ENCODE measurements at places on chromosomes 1 and 21.
A peak's percentile ranks its signal among the peaks of the same experiment; 100 is the strongest.

- no peak overlapping the region for H3K27ac ChIP-seq
- no peak overlapping the region for H3K4me3 ChIP-seq
- no peaks in the 10 kb centered on the region for H3K4me1 ChIP-seq
- DNase-seq = no peak
These were observed 39.6 kb downstream of the FRRS1 start for GRCh38 chr1:99726818-99727217.

DNA sequence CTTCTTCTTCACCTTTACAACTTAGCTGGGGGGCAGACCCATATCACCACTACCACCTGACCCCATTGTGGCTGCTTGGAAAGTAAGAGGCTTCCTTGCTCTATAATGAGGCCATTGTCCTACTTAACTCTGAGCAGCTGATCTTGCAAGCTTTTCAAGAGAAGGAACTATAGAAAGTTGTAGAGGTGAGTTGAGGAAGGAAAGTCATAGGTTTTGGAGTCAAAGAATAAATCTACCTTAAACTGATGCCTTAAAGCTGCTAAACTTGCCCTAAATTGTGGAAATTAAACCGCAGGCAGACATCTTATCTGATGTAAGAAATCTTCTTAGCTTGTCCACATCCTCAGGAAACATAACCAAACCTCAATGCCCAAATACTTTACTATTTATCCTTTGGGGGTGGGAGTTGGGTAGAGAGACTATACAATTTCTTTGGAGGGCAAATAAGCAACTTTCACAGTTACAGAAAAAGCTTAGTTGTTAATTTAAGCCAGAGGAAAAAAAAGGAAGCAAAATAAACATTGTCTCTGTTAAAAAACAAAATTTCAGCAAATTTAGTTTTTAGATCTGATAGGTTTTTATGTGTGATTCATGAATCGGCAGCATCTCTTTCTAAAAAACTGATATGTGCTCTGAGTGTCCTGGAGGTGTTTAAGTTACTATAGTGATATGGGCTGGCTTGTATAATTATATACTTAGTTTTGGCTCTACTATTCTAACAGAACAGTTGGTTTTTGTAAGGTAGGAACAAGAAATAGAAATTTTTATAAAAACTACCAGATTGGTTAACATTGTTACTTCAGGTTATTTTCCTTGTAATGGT lies 4.7 kb downstream of the IL23R start:
- H3K36me3 ChIP-seq = no peaks in the 10 kb centered on the region
- peak overlapping the region; percentile 36 for H3K4me3 ChIP-seq
- peak; percentile 64 for DNase-seq
- H3K27me3 ChIP-seq = no peaks in the 10 kb centered on the region
- peaks cover 28% of the 10 kb centered on the region for H3K4me1 ChIP-seq

DNA sequence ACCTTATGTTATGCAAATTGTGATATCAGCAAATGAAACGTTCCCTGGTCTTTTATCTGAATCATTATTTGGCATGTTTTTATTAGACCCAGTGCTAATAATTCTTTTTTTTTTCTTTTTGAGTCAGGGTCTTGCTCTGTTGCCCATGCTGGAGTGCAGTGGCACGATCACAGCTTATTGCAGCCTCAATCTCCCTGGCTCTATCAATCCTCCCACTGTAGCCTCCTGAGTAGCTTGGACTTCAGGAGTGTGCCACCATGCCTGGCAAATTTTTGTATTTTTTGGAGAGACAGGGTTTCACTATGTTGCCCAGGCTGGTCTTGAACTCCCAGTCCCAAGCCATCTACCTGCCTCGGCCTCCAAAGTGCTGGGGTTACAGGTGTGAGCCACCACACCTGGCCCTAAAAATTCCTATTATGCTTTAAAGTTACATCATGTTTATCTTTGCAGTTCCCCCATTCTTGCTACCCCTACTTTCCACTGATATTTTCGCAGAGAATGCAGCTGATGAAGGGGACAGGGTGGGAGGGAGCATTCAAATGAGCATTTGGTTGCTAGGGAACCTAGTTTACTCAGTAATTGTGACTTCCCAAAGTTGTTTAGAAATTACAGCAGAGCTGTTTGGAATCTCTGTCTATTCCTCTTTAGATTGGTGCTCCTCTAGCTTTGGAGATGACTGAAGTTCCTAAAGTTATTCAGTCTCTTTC lies 18.4 kb downstream of the C1orf21 start:
- no peaks in the 10 kb centered on the region for H3K4me1 ChIP-seq
- no peak for DNase-seq
- no peak overlapping the region for H3K27ac ChIP-seq
- H3K27me3 ChIP-seq = no peaks in the 10 kb centered on the region
- no peaks in the 10 kb centered on the region for H3K36me3 ChIP-seq

DNA sequence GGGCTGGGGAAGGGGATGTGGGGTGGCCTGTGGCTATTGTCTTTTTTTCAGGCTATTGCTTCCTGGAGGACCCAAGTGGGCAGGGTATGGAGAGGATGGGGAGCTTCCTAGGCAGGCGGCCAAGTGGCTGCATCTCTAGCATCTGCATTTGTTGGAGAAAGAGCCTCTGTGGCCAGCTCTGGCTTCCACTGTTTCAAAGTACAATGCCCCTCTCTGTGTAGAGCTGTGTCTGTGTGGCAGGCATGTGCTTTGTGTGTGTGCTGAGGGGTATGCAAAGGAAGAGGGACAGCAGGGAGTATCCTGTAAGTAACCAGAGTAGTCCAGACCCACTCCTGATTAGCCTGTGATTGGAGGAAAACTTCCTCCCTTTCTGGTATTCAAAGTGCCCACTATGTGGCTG lies 40.6 kb downstream of the KCNA2 start:
- DNase-seq = no peak
- H3K27ac ChIP-seq = no peak overlapping the region
- no peaks in the 10 kb centered on the region for H3K4me1 ChIP-seq
- peaks cover 18% of the 10 kb centered on the region for H3K27me3 ChIP-seq
- no peak overlapping the region for H3K4me3 ChIP-seq

DNA sequence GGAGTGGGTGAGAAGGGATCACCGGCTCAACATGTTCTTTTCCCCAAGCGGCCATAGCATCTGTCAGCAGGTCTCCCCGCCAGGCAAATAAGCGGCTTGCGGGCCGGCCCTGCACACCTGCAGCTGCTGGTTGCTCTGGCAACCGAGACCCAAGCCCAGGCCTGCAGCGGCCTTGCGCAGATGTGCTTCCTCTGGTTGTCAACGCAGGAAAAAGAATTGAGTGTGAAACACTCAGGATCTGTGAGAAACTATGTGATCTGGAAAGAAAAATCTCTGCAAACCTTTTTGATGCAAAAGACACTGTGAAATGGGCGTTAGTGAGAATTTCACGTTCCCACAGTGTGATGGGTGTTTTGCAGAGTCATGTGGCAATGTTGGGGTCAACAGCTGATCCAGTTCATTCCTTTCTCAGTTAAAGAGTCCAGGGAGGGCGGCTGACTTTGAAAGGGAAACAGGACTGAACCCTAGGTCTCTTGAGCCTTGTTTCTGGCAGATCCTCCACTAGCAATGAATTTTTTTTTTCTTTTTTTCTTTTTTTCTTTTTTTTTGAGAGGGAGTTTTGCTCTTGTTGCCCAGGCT lies 28.4 kb downstream of the TOMM20 start:
- no peak overlapping the region for H3K4me3 ChIP-seq
- no peaks in the 10 kb centered on the region for H3K27me3 ChIP-seq
- no peak overlapping the region for H3K27ac ChIP-seq

- no peak overlapping the region for H3K27ac ChIP-seq
- peaks cover 3% of the 10 kb centered on the region for H3K36me3 ChIP-seq
- DNase-seq = no peak
These were observed 27.7 kb downstream of the PPP1R12B start for GRCh38 chr1:202376247-202376646.

DNA sequence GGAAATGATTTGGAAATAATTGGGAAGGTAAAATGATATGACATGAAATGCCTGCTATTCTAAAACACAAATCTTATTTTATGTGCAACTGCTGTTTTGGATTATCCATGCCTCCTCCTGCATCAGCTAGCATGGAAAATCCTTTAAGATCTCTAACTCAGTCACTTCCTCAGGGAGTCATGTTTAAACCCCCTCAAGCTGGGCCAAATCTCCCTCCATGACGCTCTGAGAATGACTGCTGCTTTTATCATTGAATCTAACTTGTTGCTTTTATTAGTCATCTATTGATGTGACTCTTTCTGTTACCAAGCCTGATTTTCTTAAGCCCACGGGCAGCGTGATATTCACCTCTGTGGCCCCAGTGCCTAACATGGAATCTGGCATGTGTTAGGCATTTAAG lies 324.8 kb downstream of the DISC1 start:
- no peaks in the 10 kb centered on the region for H3K4me1 ChIP-seq
- peaks cover 36% of the 10 kb centered on the region for H3K36me3 ChIP-seq
- H3K4me3 ChIP-seq = no peak overlapping the region
- DNase-seq = no peak
- H3K27me3 ChIP-seq = no peaks in the 10 kb centered on the region

DNA sequence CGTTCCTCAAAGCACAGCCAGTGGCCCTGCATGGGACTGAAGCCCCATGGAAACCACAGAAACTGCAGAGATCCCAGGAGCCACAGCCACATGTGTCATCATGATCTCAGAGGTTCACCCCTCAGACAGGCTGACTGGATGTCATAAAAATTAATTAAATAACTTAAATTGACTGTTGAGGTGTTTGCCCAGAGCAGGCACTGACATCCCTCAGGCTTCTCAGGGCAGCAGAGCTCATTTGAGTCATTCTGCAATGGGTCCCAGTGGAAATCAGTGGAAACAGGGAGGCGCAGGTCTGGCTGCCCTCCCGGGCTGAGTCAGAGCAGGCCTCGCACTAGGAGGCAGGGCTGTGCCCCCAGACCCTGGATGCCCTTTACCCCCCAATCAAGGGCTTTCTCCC lies 135.1 kb downstream of the CDC7 start:
- H3K27ac ChIP-seq = no peak overlapping the region
- H3K4me1 ChIP-seq = no peaks in the 10 kb centered on the region
- H3K4me3 ChIP-seq = no peak overlapping the region
- peaks cover 2% of the 10 kb centered on the region for H3K27me3 ChIP-seq

- no peak overlapping the region for H3K27ac ChIP-seq
- no peaks in the 10 kb centered on the region for H3K27me3 ChIP-seq
- DNase-seq = no peak
- H3K4me1 ChIP-seq = peaks cover 8% of the 10 kb centered on the region
These were observed 8.8 kb upstream of the RNPC3 start for GRCh38 chr1:103516693-103517092.

- H3K36me3 ChIP-seq = no peaks in the 10 kb centered on the region
- H3K4me1 ChIP-seq = no peaks in the 10 kb centered on the region
- no peak overlapping the region for H3K27ac ChIP-seq
- no peak for DNase-seq
These were observed 69.7 kb downstream of the NOS1AP start for GRCh38 chr1:162139211-162139610.
